Stimulated activated CD8-positive, alpha-beta memory T cell treated with anti-CD3 and anti-CD28 coated beads, Interleukin-7, amount 100 ng/mL, for 1 hour (primary cell): ENCODE measurements at places on chromosomes 3 and 15.

DNA sequence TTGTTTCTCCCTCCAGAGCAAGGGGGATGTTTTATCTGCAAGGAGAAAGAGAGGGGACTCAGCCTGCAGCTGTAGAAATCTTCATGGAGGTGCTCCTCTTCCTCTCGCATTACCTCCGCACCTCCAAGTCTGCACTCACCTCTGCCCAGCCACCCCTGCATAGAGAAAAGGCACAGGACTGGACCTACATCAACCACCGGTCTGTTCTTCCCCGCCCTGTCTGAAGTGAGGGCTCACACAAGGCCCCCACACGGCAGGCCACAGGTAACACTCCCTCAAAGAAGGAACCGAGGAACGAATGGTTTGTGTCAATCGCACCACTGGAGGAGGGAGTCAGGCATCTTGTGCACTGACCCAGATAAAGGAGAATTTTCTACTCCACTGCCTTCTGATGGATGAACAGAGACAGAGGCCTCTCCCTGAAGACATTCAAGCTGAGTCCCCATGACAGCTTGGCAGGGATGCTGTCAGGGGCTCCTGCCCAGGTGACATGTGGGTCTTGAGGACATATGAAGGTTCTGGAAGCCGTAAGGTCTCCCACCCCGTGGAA lies 260.3 kb downstream of the XXYLT1 start:
- no peak for DNase-seq

GRCh38 chr3:14228681-14229470 lies 50.3 kb downstream of the LSM3 start:
- DNase-seq: no peak

- no peak for DNase-seq
Observed at GRCh38 chr3:41684797-41685735, 276.8 kb downstream of the ULK4 start.

DNA sequence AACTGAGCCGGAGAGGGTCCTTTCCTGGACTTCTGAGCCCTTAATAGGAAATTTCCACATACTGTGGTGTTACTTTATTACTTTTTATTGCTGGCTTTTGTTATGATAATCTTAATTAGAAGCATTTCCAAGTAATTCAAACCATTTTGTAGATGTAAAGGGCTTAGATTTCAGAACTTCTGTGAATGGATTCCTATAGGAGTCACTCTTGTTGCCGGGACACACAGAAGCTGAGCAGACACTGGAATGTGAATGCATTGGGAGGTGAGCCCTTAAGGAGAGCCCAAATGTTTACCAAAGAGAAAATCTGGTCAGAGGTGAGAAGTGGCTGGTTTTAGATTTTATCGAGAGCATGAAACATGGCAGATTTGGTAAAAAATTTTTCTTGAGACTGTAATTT lies 87.4 kb downstream of the FNDC3B start:
- no peak for DNase-seq

GRCh38 chr15:75884041-75884440 lies 19.6 kb upstream of the FBXO22 start:
- no peak for DNase-seq

GRCh38 chr3:115186351-115187148 lies 39.5 kb upstream of the ZBTB20 start:
- DNase-seq: no peak

- DNase-seq: no peak
Observed at GRCh38 chr3:33954956-33955355, 156.5 kb downstream of the PDCD6IP start.

DNA sequence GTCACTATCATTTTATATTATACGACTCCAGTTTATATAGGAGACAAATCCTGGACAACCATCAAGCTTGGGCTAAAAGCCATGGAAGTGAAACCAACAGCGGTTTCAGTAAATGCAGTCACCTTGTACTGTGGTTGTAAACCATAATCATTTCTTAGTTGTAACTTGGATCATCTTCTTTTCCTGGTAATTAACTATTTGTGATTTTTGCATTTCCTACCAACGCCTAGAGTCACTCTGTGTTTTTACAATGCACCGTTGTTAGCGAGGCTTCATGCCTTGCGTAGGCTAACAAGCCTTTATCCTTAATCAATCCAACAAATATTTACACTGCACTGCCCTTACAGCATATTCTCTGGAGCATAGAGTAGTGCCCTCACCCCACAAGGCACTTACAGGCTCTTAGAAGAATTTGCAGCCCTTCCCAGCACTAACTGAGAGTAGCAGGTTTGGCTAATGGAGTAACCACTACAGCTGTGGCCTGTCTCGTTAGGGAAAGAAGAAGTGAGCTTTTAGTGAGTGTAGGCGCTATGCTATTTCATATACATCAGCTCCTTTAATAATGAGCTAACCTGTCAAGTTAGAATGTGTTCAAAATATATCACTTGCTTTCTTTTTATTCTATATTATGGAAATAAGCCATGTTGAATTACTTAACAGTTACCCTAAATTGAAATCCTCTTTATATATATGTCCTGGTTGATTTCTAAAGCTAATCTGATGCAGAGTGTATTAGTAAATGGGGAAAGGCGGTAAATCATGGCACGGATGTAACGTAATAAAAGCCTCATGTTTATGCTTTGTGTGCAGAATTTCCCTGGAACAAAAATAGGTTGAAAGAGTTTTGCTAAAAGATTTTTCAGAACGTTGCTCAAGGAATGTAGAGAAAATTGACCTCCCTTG lies 62.8 kb downstream of the ABHD2 start:
- no peak for DNase-seq

DNA sequence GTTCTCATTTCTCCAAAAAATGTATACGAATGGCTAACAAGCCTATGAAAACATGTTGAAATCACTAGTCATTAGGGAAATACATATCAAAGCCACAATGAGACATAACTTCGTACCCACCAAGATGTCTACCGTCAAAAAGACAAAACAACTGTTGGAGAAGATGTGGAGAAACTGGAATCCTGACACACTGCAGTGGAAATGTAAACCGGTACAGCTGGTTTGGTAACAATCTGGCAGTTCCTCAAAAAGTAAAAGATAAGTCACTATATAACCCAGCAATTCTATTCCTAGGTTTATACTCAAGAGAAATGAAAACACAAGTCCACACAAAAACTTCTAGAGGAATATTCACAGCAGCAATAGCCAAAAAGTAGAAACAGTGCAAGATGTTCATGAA lies 7.0 kb downstream of the SCAPER start:
- DNase-seq: no peak

DNA sequence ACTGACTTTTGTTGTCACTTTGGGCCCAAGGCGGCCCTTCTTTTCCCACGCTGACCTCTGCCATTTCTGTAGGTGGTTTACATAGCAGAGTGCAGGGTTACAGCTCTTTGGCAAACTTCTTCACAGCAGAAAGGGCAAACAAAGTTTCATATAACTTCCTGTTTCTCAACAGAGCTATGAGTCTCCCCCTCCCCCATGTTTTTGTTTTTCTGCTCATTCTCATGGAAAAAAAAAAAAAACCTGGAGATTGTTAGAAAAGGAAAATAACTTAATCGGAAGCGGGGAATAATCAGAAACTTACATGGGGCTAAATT lies 342.0 kb upstream of the NR2F2 start:
- no peak for DNase-seq

GRCh38 chr3:150429767-150430671 lies 21.9 kb downstream of the TSC22D2 start:
- DNase-seq: no peak

DNA sequence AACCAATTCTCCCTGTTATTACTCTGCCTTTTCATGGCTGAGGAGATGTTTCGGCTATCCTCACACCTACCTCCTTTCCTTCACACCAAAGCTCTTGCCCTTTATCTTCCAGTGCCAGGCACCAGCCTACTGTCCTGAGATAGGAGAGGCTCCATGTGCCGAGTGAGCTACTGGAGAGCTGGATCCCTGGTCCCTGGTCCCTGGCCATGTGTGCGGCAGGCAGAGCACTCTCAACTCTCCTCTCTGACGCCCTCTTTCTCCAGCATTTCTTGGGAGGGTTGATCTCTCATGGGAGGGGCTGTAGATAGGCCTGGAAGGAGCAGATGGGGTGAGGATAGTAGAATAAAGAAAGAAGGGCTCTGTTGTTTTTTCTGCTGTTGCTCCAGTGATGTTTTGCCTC lies 277.1 kb upstream of the UMPS start:
- DNase-seq: no peak

- no peak for DNase-seq
Observed at GRCh38 chr15:80840182-80841130, 61.3 kb downstream of the CEMIP start.
